ENCODE measurements at places on chromosomes 2 and 18. TPM values are rescaled to one million over a fixed set of nuclear protein-coding genes. Genes with fewer than 3 reads are reported as not detected.

- DNase-seq, result peak; percentile 34
These were observed 201.2 kb upstream of the PIK3C3 start for GRCh38 chr18:41753826-41754225.

- DNase-seq, result peak; percentile 62
These were observed 65.2 kb downstream of the RBBP8 start for GRCh38 chr18:22998344-22998743.

DNA sequence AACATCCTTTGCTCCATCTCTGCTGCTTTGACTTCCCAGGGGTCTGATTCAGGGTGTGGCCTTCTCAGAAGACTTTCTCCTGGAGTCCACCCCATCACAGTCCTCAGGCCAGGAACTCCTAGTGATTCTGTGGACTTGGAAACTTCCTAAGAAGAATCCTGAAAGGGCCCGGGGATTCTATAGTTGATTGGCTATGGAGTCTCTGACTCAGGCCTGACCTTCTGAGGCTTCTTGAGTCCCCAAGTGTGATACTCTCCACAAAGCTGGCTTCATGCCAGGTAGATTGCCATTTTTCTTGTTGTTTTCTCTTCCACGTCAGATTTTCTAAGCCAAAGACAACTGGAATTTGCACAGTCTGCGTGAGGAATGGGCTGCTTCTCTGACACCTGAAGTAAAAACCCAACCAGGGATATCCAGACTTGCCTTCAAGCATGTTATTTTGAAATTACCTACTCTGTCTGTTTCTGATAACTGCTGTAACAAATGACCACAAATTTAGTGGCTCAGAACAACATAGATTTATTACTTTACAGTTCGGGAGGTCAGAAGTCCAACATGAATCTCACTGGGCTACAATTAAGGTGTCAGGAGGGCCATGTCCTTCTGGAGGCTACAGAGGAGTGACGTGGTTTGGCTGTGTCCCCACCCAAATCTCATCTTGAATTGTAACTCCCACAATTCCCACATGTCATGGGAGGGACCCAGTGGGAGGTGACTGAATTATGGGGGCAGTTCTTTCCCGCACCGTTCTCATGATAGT, 69.3 kb downstream of the ALPK2 start:
- peak; percentile 45 for DNase-seq

DNA sequence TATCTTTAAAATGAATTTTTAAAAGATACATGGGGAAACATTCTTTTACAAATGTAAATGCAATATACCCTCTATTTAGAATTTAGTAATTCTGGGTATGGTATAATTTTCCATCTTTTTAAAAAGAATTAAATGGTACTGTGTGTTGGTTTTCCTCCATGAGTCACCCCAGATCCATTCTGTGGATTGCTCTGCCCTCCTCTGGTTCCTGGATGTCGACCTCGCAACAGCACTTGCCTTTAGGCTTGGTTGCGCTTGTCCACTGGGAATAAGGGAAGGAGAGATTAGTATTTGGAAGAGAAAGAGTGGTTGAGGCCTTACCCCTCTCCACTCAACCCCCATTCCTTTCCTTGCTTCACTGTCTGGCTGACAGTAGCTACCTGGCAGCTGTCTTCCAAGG, 90.4 kb downstream of the FTCDNL1 start:
- no peak for DNase-seq

GRCh38 chr18:8822643-8823042, 117.3 kb downstream of the MTCL1 start:
- no peak for DNase-seq

- DNase-seq, result no peak
These were observed 16.3 kb upstream of the PKDCC start for GRCh38 chr2:42031281-42032223.

- no peak for DNase-seq
These were observed 621.1 kb upstream of the FANCL start for GRCh38 chr2:58862244-58862643.

GRCh38 chr2:240593703-240594451, 7.3 kb downstream of the CAPN10 start:
- no peak for DNase-seq

DNA sequence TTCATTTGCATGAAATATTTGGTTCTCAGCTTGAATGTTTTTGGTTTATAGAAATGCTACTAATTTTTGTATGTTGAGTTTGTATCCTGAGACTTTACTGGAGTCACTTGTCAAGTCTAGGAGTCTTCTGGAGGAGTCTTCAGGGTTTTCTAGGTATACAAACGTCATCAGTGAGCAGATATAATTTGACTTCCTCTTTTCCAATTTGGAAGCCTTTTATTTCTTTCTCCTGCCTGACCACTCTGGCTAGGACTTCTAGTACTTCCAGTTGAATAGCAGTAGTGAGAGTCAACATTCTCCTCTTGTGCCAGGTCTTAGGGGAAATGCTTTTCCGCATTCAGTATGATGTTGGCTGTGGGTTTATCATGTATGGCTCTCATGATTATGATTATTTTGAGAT, 55.4 kb upstream of the THUMPD2 start:
- no peak for DNase-seq

DNA sequence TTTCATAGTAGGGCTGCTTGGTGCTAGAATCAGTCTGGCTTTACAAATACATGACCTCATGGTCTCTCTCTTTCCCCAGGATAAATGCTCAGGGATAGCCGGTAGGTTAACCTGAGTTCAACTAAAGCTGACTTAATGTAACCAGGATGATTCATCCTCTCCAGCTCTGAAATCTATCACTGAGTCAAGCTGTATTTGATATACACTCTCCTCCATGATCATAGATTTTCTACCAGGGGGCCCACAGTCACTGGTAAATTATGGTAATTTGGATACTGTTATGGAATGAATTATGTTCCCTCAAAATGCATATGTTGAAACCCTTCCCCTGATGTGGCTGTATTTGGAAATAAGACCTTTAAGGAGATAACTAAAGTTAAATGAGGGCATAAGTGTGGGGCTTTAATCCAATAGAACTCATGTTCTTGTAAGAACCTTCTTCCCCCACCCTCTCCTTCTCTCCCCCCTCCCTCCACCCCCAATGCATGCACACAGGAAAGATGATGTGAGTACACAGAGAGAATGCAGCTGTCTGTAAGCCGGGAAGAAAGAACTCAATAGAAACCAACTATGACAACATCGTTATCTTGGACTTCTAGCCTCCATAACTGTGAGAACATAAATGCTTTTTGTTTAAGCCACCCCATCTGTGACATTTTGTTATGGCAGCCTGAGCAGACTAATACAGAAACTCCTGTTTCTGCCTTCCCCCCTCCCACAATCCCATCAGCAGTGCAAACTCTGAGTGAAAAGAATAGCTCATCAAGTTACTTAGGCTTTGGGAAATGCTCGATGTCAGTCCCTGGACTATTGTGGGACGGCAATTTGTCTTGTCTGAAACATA, 134.9 kb upstream of the KYNU start:
- DNase-seq, result peak; percentile 91

DNA sequence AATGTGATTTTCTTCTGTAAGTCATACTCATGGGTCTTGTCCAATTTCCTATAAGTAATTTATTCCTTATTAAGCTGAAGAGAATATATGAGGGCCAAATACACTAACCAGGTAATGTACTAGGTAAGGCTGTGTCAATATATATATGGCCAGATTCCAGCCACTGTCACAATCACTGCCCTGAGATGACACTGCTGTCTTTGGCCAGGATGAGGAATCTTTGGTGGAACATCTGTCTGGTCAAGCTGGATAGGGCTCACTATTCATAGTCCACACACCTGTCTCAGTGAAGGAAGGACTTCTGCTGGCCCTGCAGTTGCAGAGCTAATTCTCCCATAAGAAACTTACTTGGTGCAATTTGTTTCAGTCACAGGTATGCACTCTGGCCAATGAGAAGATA, 11.3 kb downstream of the MSTN start:
- no peak for DNase-seq

DNA sequence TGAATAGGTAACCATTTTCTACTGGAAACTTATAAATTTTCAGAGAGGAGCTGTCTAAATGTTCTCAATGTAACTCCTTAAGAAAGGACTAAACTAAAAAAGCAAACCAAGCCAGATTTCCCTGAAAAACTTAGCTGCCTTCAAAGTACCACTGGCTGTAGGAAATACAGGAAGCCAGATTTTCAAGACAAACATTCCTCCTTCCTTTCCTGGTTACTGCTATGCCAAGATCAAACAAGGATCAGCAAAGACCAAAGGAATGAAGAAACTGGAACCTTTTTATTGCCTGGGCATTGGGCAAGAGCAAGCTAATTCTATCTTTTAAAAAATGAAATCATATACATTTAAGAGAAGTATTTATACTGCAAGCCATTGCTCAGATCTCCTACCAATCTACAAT, 212.7 kb downstream of the DYM start:
- DNase-seq, result peak; percentile 26

- no peak for DNase-seq
These were observed 282.7 kb downstream of the EPHA4 start for GRCh38 chr2:221289389-221289788.

- DNase-seq, result peak; percentile 71
These were observed 115.0 kb upstream of the GLS start for GRCh38 chr2:190765386-190766173.

DNA sequence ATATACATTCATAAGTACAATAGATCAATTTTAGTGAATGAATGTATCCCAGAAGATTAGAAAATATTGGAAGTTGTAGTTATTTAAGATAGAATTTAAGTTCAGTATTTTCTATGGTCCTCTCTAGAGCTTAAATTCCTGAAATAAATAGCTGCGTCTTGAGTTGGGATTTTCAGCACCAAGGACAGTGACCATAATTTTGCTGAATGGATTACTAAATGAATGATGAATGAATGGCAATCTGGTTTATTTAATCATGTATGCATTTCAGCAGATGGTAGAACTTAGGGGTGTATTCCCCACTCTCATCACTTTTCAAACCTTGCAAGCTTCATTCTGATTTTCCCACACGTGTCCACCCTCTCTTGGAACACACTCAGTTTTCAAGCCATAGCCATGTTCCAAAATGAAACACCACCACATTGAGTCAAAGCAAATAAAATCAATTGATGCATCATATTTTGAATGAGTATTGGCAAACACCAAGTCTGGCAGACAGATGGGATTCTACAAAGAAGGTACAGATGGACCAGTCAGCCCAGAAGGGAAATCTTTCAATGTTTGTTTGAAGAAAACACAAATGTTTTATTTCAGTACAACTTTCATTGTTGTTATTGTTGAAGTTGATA, 362.2 kb upstream of the NXPH2 start:
- DNase-seq, result peak; percentile 25

DNA sequence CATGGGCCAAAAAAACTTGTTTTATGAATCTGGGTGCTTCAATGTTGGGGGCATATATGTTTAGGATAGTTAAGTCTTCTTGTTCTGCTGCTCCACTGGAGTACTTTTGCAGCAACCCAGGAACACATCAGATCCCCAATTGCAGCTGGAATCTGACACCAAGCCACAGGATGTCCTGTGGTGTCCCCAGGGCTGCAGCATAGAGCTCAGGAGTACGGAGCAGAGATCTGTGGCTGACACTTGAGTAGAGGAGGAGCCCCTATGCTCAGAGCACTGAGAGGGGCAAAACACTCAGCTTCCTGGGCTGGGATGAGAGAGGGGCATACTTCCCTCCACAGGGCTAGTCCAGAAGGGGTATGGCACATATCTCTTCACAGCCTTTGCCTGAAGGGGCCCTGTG, 138.9 kb upstream of the ERBB4 start:
- no peak for DNase-seq

- DNase-seq, result no peak
These were observed 10.3 kb downstream of the SDC1 start for GRCh38 chr2:20214566-20215182.

GRCh38 chr2:219076253-219076652, 15.5 kb upstream of the IHH start:
- no peak for DNase-seq

DNA sequence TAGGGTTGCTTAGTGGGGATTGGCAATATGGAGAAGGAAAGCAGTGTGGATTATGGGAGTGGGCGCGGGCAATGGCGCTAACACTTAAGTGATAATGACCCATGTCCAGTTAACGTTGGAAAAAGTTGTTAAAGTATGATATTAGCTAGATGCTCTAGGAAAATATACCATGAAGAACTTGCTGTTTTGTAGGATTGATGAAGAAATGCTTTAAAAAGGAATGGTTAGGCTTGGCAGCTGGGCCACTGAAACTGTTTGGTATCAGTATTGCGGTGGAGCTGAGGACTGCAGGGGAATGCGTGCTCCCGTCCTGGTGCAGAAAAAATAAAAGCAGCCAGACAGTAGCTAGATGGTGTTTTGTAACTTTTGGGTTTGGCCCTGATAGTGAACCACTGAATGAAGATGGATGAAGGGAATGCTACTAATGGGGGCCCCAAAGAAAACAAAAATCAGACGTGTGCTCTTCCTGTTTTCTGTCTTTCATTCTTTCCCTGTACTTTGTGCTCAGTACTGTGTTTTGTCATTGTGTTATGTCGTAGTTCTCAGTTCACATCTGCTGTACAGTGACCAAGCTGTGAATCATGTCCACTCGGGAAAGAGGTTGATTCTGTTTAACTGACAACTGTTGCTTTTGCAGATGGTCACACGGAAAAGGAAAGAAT, 999 bp downstream of the INSIG2 start:
- DNase-seq, result peak; percentile 49

GRCh38 chr2:240983996-240984498, 14.4 kb upstream of the SNED1 start:
- DNase-seq, result no peak

- peak; percentile 74 for DNase-seq
These were observed 22.8 kb downstream of the ZSCAN30 start for GRCh38 chr18:35267161-35267651.

GRCh38 chr2:109604597-109604996, 9.2 kb downstream of the SEPTIN10 start:
- peak; percentile 86 for DNase-seq

DNA sequence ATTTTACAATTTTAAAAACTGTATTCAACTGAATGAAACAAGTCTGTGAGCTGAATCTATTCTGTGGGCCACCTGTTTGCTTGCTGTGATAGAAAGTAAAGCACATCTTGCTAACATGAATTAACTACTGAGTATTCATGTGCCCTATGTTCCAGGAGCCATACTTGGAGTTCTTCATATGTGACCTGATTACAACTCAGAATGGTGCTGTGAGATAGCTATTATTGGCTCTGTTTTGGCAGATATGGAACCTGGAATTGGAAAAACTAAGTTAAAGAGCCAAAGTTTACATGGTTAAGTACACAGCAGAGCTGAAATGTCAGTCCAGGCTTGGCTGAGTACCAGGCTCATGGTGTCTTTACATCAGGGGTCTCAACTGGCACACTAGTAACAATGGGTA, 253.7 kb downstream of the AGPS start:
- no peak for DNase-seq

- peak; percentile 68 for DNase-seq
These were observed 222.7 kb downstream of the IKZF2 start for GRCh38 chr2:212928681-212929080.

- DNase-seq, result peak; percentile 71
These were observed 335.5 kb upstream of the NT5C1B start for GRCh38 chr2:18924886-18925285.

- DNase-seq, result peak; percentile 61
These were observed 239.1 kb downstream of the KCNS3 start for GRCh38 chr2:18117592-18117991.

Gene GPR39
- total RNA-seq, result 1.3 TPM

Gene SPHKAP
- not detected for total RNA-seq

Gene ADD2
- 2.5 TPM for total RNA-seq

Gene UGT1A4
- total RNA-seq, result not detected

Gene PROKR1
- total RNA-seq, result not detected

Gene TUBB8B
- not detected for total RNA-seq
